SK-N-SH (cell line): ENCODE measurements at places on chromosomes 12 and 14.

GRCh38 chr12:49552014-49552413, 13.2 kb downstream of the KCNH3 start:
- peak; percentile 25 for DNase-seq

DNA sequence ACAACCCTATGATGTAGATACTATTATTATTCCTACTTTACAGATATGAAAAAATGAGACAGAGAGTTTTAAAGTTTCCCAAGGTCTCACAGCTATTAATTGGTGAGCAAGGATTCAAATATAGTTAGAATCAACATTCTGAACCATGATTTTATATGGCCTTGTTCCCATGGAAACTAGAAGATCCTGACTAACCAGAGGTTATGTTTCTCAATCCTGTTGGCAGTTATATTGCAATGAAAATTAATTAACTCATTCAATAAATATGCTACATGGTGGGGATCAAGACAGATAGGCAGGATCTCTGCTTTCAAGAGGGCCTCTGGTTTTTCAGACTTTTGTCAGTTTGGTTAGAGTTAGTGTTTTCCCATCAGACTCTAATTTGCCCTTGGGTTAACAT, 9.3 kb upstream of the FUT8 start:
- DNase-seq = no peak

DNA sequence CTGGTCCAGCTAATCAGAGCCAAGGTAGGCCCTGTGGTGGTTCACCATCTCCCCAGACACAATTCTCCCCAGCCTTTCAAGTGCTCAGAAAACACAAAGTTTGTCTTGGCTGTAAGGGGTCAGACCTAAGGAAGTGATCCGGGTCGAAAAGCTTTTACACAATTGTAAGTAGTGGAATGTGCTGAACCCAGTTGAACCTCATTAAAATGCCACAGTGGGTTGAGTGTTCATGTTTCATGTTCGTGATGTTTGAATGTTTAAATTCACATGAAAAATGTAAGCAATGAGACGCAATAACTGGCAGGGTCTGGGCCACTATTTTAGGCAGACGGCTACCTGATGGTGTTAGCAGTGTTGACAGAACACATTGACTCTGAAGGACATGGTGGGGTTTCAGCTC, 60.9 kb upstream of the JDP2 start:
- DNase-seq = no peak

DNA sequence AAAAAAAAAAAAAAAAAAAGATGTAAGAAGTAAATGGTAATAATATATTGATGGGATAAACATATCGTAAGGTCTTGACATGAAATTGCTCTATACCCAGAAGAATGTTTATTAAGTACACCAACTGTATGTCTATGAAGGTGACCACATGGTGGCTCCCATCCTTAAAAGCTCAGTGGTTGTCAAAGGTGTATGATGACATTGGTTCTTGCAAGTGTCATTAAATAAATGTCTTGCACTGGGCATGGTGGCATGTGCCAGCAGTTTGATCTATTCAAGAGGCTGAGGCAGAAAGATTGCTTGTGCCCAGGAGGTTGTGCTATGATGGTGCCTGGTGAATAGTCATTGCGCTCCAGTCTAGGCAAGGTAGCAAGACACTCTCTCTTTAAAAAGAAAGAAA, 10.4 kb downstream of the CCT2 start:
- DNase-seq = no peak

GRCh38 chr12:52346593-52346992, 20.7 kb downstream of the KRT85 start:
- DNase-seq = no peak

GRCh38 chr14:92706386-92706785, 42.0 kb downstream of the LGMN start:
- DNase-seq = no peak

DNA sequence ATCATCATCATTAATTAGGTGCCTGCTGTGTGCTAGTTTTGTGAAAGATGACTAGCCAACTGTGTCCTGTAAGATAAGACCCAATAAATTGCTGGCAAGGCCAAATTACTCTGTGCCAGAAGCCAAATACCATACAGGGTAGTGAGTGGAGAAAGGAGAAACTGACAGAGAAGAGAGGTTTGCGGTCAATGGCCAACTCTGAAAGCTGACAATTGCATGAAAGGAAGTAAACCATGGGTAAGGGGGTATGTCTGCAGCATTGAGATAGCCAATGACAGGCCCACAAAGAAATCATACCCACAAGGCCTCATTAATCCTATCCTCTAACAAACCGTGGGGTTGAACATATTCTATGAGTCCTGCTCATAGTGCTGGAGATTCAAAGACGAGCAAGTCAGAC, 236.6 kb upstream of the CCDC196 start:
- DNase-seq = no peak

DNA sequence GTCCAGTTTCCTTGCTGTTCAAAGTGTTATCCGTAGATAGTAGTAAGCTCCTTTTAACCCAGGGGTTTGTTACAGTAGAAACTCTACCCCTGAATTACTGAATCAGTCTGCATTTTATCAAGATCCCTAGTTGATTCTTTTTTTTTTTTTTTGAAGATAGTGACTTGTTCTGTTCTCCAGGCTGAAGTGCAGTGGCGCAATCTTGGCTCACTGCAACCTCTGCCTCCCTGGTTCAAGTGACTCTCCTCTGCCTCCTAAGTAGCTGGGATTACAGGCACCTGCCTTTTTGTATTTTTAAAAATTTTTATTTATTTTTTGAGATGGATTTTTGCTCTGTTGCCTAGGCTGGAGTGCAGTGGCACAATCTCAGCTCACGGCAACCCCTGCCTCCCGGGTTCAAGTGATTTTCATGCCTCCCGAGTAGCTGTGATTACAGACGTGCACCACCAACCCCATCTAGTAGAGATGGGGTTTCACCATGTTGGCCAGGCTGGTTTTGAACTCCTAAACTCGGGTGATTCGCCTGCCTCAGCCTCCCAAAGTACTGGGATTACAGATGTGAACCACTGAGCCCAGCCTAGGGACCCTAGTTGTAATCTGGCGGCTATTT, 10.5 kb downstream of the LARP4 start:
- DNase-seq = no peak

- no peak for DNase-seq
Observed at GRCh38 chr14:77549451-77549850, 50.8 kb upstream of the ISM2 start.

DNA sequence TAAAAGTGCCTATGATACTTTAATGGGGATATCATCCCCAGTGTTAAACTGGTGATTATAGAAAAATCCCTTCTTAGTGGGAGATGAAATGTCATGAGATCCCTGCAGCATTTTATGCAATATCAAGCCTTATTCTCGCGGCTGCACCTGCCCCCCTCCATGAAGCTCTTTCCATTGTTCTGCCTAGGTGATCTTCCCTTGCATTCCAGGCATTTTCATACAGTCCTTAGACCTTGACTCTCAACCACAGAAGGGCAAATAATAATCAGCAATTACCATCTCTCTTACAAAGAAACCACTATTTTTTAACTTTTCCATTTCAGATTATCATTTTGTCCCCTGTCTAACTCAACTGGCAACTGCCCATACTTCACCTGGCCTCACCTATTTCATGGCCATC, 352.3 kb downstream of the NELL2 start:
- no peak for DNase-seq

- DNase-seq = no peak
Observed at GRCh38 chr14:24948261-24948847, 101.6 kb downstream of the STXBP6 start.

- no peak for DNase-seq
Observed at GRCh38 chr12:84091651-84092050, 820.9 kb downstream of the SLC6A15 start.

- no peak for DNase-seq
Observed at GRCh38 chr12:52182384-52182783, 9.4 kb downstream of the KRT80 start.

DNA sequence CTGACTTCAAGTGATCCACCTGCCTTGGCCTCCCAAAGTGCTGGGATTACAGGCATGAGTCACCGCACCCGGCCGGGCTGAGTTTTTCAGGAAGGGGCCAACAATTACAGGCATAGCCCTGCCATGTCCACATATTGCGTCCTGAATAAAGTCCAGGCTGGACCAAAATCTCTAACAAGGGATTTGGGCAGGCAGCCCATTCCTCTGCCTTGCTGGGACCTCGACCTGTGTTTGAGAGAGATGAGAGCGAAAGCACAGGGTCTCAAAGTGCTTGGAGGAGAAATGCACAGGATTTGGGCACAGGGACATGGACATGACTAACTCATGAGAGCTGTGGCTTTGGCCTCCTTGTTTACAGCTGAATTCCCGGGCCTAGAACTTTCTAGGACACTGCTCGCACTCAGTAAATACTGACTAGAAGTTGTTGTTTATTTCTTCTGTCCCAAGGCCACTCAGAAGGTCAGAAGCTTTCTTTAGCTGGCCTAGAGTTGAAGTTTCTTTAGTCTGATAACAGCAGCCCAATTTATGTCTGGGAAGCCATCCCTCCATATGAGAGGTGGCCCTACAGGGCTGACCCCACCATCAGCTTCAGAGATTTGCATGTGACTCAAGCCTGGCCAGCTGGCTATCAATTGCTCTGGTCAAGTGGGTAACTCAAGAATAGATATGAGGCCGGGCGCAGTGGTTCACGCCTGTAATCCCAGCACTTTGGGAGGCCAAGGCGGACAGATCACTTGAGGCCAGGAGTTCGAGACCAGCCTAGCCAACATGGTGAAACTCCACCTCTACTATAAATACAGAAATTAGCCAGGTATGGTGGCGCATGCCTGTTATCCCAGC, 11.7 kb downstream of the CAMKK2 start:
- no peak for DNase-seq

GRCh38 chr12:70264067-70264867, 21.0 kb downstream of the CNOT2 start:
- DNase-seq = no peak

- DNase-seq = no peak
Observed at GRCh38 chr12:66065641-66066136, 64.9 kb downstream of the LLPH start.

DNA sequence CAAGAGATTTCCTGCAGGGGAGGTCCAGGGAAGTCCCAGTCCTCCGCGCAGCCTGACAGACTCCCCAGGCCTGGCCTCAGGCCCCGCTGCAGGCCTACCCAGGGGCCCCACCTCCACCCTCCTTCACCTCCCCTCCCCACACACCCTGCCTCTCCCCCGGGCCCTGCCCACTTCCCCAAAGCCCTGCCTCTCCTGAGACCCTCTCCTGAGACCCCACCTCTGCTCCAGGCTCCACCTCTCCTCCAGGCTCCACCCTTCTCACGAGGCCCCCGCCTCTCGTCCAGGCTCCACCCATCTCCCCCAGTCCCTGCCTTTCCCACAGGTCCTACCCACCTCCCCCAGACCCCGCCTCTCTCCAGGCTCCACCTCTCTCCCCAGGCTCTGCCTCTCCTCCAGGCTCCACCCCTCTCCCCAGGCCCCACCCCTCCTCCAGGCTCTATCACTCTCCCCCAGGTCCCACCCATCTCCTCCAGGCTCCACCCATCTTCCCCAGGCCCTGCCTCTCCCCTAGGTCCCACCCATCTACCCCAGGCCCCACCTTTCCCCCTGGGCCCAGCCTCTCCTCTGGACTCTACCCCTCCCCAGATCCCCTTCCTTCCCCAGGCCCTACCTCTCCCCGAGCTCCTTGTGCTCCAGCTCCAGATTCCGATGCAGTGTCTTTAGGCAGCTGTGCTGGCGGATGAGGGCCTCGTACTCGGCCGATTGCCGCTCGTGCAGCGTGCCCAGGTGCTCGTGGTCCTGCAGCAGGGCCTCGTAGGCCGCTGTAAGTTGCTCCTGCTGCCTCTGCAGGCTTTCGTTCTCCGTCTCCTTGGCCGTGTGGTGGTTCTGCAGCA, 58.8 kb upstream of the GPR68 start:
- DNase-seq = peak; percentile 80

- DNase-seq = no peak
Observed at GRCh38 chr12:3032770-3033538, 44.2 kb upstream of the TSPAN9 start.

DNA sequence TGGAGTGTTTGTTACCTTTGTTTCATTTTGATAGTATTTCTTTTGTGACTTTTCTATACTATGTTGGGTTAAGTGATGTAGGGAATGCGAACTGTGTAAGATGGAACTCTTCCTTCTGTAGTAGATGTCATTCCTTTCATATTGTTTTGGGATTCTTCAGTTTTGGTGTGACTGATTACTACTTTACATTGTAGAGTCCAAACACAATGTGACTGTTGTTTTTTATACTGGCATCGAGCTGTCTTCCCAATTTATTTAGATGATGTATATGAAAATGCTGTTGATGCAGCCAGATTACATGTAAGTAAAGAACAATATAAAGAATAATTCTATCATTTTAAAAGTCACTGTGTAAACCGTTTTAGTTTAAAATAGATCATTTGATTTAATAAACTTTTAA, 34.7 kb downstream of the WASHC4 start:
- DNase-seq = no peak

GRCh38 chr12:1347294-1347693, 247.1 kb downstream of the FBXL14 start:
- DNase-seq = no peak

DNA sequence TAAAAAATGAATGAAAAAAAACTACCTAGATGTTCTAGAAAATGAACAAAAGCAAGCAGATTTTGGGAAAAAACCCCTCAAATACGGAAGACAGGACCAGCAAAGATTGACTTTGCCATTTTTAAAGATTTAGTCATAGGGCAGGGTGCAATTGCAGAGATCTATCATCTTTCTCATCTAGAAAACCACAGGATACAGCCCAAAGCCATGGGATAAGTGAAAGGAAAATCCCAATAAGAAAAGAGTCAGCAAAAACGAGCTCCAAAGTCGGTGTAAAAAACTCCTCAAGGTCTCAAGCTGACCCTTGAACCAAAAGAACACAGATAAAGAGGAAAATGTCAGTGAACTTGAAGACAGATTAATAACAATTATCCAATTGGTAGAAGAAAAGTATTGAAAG, 28.0 kb downstream of the CEP290 start:
- no peak for DNase-seq

GRCh38 chr12:30548203-30548602, 147.5 kb downstream of the IPO8 start:
- DNase-seq = no peak

DNA sequence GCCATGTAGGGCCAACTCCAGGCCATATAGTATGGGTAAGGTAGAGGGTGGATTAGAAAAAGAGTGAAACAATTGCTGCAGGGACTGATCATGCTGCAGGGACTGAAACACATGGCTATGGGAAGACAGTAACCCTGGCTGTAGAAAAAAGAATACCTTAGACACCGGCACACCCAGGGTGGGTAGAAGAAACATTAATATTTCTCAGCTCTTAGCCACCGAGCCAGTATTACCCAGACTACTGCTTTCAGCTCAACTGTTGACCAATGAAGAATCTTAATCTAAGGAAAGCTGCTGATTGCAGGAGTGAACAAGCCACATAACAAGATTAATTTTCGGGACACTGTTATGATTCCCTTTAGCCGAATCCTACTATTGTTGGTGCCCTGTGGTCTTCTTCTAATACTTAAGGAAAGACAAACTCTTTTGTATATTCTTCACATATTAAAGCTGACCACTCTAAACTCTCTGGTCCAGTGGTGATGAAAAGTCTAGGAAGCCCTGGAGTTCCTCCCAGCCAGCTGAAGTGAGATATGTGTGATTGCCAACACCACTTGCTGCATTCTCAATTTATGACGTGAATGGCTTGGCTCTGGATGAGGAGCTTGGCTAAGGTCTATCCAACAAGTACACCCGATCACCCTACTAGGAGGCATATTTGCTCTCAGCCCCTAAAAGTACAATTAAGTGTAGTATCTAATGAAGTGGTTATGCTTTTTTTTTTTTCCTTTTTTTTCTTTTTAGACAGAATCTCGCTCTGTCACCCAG, 69.2 kb downstream of the NOVA1 start:
- DNase-seq = no peak
